Activated CD4-positive, alpha-beta T cell treated with anti-CD3 and anti-CD28 coated beads for 1 hour (primary cell): ENCODE measurements at places on chromosomes 4 and X.

- no peak for DNase-seq
Observed at GRCh38 chr4:22884157-22884556, 191.4 kb downstream of the GBA3 start.

DNA sequence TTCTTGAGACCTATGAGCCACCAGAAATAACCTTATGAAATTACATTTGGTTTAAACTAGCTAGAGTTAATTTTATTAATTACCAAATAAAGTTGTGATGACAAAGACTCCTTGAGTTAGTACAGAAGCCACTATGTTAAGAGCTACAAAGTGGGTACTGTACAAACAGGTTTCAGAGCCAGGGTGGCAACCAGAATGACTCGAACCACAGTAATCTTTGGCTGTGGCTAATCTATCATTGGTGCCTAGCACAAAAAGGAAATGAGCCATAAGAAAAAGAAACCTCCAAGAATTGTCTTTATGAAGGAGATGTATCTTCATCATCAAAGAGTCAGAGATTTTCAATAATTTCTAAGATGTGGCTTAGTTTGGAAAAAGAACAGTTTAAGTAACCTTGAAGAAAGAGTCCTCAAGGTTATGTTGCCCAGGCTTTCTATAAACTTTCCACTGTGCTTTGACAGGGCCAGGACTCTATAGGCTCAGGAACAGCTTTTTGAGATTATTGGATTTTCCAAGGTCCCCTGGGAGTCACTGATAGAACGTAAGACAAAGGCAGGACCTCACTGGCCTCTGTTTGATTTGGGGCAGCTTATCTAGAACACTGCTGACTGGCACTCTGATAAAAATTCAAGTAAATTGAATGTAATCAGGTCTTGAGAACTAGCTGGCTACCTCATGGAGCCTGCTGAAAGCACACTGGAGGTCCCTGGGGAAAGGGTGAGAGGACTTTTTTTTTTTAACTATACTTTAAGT is 777.7 kb downstream of the STIM2 start:
- no peak for DNase-seq

- no peak for DNase-seq
Observed at GRCh38 chr4:165756836-165757235, 116.2 kb upstream of the TLL1 start.

- DNase-seq: no peak
Observed at GRCh38 chr4:99166544-99166943, 22.4 kb upstream of the ADH4 start.

DNA sequence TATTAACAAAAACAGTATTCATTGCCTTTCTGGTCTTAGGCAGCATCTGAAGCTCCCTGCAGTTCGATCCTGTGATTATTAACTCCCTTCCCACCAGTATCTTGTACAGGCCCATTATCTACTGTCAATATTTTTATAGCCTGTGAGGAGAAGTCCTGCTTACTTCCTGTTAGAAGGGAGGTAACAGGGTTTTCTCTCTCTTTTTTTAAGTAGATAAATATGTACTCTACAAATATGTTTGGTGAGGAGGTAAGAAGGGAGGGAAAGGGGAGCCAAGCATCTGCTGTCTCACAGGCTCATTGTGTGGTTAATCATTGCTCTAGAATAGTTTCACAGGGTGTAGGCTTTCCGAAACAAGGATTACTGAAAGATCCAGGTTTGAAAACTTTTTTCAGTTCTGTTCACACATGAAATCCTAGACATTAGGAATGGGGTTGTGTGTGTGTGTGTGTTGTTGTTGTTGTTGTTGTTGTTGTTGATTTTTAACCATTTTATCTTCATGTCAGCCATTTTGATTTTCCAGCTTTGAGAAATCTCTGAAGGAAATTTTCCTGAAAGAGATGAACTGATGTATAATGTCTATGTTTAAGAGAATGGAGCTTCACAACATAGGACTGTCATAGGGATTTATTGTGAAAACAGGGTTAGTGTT is 14.2 kb downstream of the ATOH1 start:
- DNase-seq: no peak

GRCh38 chr4:71694961-71695360 is 88.9 kb downstream of the GC start:
- DNase-seq: no peak

DNA sequence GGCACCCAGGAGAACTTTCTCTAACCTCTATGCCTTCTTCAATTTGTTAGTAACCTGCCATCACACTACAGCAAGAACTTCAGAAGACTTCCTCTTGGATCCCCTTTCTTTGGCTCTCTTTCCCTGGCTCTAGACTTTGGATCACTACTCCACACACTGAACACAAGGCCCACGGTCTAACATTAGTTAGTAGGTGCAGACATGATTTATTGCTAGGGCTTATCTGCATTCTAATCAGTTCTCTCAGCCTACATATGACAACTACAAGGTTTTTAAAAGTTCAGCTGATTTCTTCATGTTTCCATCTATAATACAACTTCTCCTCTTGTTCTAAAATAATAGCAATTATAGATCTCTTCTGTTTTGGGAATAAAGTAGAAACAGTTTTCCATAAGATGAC is 209.1 kb upstream of the ANXA10 start:
- no peak for DNase-seq

- no peak for DNase-seq
Observed at GRCh38 chrX:153739754-153740486, 15.3 kb downstream of the ABCD1 start.

GRCh38 chr4:1583051-1583785 is 100.9 kb downstream of the FAM53A start:
- DNase-seq: no peak

GRCh38 chr4:8200302-8200975 is 1.3 kb downstream of the SH3TC1 start:
- no peak for DNase-seq

DNA sequence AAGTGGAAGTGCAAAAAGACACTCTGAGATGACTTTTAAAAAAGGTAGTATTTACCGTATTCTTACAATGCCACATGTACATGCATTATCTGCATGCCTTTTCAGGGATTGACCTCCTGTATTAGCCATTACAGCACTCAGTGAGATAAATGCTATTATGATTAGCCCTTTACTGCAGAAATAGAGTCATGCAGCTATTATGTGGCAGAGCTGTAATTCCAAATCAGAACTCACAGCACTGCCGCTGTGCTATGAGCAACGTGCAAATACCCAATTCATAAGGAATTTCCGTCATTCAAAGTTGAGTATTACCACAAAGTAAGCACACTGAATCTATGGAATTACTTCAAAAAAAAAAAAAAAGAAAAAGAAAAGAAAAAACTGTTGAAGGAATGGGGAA is 92.1 kb upstream of the SMAD1 start:
- DNase-seq: no peak

GRCh38 chr4:44145868-44146267 is 302.7 kb downstream of the KCTD8 start:
- no peak for DNase-seq

DNA sequence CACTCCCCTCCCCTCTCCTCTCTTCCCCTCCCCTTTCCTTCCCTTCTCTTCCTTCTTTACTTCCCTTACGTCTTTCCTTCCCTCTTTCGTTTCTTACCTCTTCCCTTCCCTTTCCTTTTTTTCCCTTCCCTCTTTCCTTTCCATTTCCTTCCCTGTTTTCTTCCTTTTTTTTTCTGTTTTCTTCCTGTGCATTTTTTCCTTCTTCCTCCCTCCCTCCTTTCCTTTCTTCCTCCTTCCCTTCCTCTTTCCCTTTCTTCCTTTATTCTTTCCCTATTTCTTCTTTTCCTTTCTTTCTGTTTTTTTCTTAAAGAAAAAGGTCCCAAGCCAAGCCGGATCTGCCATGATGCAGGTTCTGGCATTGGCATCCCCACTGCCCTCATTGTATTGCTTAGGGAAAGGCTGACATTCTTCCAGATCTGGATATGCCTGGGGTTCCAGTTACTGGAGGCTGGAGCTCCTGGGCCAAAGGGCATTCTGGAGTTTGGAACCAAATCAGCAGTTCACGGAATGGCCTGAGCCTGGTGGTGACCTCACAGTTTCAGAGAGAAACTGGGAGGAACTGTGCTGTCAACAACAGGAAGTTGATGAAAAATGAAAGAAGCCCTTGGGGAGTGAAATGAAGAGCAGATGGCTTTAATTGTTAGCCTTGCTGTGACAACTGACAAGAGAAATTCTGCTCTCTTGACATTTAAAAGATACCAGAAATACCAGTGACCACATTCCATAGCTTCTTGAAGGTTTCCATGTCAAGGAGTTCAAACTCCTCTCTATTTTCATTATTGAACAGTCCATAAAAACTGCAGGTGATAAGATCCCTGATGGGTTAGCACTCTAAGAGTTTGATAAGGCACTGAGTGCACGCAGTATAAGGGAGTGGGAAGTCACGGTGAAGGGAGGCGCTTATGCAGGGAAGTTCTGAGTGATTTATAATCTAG is 622.1 kb downstream of the SPRY1 start:
- no peak for DNase-seq

DNA sequence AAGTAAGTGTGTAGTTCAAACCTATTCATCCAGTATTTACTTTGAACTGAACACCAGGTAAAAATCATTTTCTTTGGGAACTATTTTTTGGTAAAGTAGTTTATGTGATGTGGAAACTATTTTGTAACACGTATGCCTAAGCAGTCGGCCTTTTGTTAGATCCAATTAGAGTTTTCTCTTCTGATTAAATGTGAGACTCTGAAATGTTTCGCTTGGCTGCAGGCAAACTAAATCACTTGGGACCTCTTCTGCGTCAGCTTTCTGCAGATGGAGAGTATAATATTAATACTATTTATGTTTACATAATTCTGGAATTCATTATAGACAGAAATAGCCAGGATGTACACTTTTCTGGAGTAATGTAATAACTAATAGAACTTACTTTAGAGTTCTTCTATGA is 46.9 kb downstream of the BMPR1B start:
- DNase-seq: no peak

DNA sequence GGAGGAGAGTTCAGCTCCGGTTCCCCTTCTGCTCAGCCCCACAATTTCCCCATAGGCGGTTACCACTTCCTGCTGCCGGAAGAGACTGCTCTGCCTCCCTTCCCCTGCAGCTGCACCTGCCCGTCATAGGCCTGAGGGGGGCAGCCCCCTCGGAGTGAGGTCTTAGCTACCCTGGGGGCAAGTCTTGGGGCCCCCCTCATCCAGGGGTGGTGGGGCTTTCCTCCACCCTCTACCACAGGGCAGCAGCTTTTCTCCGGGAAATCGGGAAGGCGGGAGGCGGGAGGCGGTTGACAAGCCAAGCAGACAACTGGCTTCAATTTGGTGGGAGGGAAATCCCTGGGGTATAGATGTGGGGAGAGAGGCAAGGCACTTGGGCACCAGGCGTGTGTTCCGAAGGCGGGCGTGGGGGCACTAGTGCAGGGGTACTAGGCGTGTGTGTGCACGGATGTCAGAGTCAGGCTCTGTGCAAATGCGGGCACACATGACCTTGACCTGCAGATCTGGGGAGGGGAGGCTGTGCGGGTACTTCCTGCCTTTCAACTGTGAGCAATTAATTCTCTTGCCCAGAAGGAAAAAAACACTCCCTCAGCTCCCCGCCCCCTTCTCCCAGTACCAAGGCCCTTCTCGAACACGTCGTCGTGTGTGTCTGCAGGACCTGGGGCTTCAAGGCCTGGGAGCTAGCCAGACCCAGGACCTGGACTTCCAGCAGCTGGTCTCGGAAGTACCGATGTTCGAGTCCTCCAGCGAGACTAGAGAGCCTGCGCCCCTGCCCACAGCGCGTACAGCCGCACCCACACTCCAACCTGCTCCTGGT is 1.0 kb upstream of the ARHGAP4 start:
- DNase-seq: peak; percentile 59

- no peak for DNase-seq
Observed at GRCh38 chr4:173410079-173410478, 11.2 kb upstream of the SCRG1 start.

DNA sequence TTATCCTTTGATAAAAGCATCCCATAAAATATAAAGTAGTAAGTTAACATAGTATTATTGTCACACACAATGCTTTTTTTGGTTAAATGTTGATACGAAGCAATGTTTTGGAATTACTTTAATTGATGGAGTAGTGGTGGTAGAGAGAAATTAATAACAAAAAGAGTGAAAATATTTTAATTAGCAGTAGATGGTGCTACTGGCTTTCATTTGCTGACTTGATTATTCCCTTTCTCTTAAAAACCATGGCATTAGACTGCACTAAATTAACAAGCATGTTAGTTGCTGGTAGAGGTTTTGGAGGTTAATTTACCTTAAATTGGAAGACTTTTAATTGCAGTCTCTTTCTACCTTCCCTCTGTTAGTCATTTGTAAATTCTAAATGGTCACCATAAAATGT is 8.9 kb upstream of the DCK start:
- DNase-seq: no peak

GRCh38 chr4:183352546-183352945 is 30.3 kb upstream of the CLDN24 start:
- DNase-seq: no peak

DNA sequence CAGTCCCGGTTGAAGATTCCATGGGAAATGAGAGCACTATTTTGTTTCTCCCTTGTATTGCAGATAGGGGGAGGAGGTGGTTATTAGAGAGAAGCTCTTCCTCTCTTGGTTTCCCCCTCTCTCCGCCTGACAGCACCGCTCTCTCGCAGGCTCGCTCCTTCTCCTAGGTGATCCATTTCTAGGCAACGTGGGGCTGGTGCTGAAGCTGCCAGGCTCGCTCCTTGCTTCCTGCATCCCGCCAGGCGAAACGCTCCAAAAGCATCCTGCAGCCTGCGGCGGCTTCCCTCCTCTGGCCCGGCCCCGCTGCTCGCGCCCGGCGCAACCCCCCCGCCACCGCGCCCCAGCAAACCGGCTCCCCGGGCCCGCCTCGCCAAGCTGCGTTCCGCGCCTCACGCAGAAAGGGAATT is at the start of gene GRID2:
Gene GRID2, plus strand, starts transcription at position 346 of the 407 bp plus-strand sequence.
- DNase-seq: no peak

- no peak for DNase-seq
Observed at GRCh38 chr4:34323549-34324320, 1920.6 kb downstream of the ARAP2 start.

GRCh38 chr4:3677748-3678070 is 88.5 kb upstream of the ADRA2C start:
- no peak for DNase-seq

- no peak for DNase-seq
Observed at GRCh38 chr4:90689739-90690138, 562.5 kb downstream of the CCSER1 start.

GRCh38 chrX:83333813-83334212 is 174.3 kb upstream of the POU3F4 start:
- no peak for DNase-seq

DNA sequence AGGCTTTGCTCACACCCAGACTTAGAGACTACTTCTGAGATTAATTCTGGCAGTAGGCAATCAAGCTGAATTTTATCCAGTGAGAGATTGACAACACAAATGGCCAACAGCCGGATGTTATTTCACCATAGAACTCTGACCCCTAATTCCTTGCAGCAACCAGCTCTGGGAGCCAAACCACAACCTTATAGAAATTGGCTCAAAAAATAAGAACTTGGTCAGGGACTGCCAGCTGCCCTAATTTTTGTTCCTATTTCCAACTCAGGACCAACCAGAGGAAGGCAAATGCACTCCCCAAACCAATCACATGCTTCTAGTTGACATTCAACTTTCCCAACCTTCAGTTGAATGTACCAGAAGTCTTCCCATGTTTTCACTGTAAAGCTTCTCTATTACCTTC is 269.7 kb downstream of the HS3ST1 start:
- DNase-seq: no peak

- no peak for DNase-seq
Observed at GRCh38 chr4:155032521-155033229, 175.8 kb upstream of the NPY2R start.

GRCh38 chr4:71765350-71765749 is 18.5 kb downstream of the GC start:
- DNase-seq: no peak

- DNase-seq: no peak
Observed at GRCh38 chrX:139008185-139008584, 296.7 kb upstream of the FGF13 start.

- no peak for DNase-seq
Observed at GRCh38 chrX:14027036-14027435, 2.7 kb downstream of the GEMIN8 start.
